Stimulated activated CD4-positive, alpha-beta T cell treated with anti-CD3 and anti-CD28 coated beads, Interleukin-4, amount 100 ng/mL, for 4 hours (primary cell): ENCODE measurements at places on chromosomes 16 and 17.
A peak's percentile ranks its signal among the peaks of the same experiment; 100 is the strongest.

- peak; percentile 38 for DNase-seq
These were observed 663 bp downstream of the CYB5D1 start for GRCh38 chr17:7858522-7858810.

DNA sequence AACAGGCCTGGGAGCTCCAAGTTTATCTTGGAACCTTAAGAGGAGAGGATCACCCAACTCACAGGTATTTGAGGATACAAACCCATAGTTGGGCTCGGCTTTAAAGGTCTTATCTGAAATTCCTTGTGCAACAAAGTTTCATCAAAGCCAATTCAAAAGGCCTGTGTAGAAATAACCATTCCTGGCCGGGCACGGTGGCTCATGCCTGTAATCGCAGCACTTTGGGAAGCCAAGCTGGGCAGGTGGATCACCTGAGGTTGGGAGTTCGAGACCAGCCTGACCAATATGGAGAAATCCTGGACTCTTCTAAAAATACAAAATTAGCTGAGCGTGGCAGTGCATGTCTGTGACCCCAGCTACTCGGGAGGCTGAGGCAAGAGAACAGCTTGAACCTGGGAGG is 28.7 kb downstream of the C16orf54 start:
- DNase-seq: no peak

DNA sequence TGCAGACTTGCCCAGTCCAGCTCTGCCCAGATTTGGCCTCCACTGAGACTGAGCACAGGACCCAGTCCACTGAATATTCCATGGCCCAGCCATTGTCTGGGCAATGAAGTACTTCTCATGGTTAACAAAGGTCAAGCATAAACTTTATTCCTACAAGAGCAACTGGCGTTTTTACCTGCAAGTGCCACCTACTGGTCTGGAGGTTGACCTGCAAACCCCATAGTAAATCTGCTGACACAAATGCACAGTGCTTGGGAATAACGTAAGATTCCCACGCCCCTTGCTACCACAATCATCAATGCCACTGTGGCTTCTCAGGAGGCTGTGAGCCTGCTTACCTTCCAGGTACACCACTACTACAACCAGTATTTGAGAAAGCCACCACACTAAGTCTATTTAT is 170.2 kb downstream of the CEP112 start:
- no peak for DNase-seq

DNA sequence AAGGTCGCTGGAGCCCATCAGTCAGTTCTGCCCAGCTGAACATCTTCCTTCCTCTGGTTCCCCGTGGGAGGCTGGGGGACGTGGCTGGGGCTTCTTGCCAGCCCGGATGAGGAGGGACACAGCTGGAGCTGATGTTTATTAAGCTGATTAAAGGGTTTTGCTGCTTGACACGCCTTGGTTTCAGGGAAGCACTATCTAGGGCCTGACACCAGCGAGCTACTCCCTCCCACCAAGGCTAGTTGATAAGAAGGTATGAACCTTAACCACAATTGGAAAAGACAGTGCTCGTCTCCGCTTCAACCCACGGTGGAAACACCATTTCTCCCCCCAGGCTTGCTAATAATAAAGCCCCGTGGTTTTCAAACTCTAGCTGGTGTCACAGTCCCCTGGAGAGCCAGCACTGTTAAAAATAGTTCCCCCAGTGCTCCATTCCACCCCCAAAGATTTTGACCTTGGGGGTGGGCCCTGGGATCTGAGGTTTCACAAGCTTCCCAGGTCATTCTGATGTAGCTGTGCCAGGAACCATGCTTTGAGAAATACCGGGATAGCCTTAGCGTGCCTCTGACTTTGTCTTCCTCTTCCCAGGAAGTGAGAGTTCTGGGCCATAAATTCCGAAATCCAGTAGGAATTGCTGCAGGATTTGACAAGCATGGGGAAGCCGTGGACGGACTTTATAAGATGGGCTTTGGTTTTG is 5.5 kb downstream of the DHODH start:
- DNase-seq: no peak

- DNase-seq: peak; percentile 31
These were observed 855 bp downstream of the TUFM start for GRCh38 chr16:28845293-28845692.

DNA sequence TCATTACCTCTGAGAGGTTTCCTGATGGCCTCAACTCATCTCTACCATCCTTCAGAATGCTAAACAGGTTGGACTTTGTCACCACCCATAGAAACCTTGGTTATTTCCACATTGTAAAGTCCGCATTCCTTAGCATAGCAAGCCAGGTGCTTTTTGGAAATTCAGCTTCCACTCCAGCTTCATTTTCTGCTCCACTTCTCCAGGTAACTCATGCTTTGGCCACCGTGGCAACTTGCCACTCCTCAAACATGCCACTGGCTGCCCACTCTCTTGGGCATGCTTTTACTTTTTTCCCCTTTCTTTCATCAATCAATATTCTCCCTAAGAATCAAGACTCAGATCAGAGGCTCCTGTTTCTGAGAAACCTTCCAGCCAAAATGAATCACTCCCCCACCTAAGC is 203.3 kb downstream of the CA10 start:
- DNase-seq: no peak

- no peak for DNase-seq
These were observed 3.2 kb upstream of the NLRP1 start for GRCh38 chr17:5587438-5588032.

DNA sequence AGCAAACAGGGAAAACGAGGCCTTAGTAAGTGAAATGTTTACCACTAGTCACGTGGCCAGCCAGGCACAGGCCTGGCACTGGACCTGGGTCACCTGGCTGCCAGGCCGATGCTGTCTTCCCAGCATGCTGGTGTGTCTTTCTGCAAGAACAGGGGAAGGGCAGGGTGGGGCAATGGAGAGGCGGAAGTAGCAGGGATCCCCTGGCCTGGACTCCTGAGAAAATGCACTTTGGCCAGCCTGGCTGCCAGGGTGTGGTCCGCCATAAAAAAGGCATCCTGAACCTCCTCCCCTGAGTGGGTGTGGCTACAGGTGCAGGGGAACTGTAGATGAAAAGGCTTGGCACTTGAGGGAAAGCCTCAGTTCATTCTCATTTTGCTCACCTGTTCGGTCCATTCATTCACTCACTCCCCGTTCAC is 1.0 kb upstream of the ANKRD40CL start:
- no peak for DNase-seq

DNA sequence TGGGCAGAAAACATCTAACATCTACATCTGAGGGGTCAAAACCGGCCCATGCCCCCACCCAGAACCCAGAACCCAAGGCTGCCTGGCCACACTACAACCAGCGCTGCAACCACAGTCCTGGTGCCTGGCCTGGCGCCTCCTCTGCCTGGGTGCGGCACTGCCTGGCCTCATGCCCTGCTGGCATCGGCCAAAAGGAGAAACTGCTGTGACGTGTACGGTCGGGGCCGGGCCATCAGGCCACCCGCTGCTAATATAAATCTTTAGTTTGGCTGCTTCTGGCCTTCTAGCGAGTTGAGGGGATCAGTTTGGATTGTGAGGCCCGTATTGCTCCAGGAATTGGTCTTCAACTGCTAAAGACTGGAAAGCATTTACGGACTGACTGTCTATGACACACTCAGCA is 22.8 kb downstream of the TMEM204 start:
- no peak for DNase-seq

- DNase-seq: no peak
These were observed 4.9 kb downstream of the IQCK start for GRCh38 chr16:19722981-19723380.

GRCh38 chr16:53773150-53773846 is 69.3 kb downstream of the FTO start:
- no peak for DNase-seq

DNA sequence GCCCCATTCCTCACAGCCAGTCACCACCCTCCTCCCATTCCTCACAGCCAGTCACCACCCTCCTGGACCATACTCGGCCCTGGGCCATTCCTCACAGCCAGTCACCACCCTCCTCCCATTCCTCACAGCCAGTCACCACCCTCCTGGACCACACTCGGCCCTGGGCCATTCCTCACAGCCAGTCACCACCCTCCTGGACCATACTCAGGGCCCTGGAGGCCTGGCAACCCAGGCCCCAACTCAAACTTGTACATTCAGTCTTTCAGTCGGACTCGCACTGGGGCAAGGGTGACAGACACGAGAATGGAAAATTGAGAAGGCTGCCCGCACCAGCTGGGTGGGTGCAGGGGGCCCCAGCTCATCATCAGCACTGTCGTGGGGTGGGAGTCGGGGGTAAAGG is 30.4 kb upstream of the FOXK2 start:
- no peak for DNase-seq

DNA sequence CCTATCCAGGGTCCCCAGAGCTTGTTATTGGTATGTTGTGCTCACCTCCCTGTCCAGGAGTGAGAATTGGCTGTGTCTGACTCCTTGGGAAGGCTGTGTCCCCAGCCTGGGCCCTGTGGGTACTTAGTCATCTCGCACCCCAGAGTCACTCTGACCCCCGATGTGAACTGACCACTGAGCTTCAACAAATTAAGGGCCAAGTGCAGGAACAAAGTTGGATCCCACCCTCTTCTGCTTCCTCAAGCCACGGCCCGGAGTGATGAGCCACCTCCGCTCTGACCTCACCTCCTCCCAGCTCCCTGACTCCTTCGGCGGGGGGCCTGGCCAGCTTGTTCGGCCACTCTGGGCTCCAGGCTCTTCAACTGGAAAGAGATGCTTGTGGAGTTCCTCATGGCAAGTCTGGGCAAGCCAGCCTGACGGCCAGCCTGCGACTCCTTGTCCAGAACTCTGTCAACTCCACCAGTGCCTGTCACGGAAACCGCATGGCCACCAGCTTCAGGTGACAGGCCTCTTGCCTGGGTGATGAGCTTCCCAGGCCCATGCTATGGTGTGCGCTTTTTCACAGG is 22.3 kb upstream of the MPRIP start:
- no peak for DNase-seq

DNA sequence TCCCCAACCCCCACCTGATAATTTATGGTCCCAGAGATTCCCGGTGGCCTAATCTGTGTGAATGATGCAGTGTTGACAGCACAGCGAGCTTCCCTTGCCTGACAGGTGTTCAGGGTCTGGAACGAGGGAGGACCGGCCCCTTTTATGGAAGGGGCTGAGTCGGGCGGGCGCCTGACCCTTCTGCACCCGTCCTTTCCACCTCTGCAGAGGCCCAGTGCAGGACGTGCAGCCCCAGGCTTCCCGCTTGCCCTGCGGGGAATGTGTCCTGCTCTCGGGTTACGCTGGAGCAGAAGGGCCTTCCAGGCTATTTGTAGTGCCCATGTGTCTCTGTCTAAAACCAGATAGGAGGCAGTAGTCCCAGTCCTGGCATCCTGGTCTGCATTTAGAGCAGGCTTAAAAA is 16.2 kb downstream of the SMTNL2 start:
- no peak for DNase-seq

DNA sequence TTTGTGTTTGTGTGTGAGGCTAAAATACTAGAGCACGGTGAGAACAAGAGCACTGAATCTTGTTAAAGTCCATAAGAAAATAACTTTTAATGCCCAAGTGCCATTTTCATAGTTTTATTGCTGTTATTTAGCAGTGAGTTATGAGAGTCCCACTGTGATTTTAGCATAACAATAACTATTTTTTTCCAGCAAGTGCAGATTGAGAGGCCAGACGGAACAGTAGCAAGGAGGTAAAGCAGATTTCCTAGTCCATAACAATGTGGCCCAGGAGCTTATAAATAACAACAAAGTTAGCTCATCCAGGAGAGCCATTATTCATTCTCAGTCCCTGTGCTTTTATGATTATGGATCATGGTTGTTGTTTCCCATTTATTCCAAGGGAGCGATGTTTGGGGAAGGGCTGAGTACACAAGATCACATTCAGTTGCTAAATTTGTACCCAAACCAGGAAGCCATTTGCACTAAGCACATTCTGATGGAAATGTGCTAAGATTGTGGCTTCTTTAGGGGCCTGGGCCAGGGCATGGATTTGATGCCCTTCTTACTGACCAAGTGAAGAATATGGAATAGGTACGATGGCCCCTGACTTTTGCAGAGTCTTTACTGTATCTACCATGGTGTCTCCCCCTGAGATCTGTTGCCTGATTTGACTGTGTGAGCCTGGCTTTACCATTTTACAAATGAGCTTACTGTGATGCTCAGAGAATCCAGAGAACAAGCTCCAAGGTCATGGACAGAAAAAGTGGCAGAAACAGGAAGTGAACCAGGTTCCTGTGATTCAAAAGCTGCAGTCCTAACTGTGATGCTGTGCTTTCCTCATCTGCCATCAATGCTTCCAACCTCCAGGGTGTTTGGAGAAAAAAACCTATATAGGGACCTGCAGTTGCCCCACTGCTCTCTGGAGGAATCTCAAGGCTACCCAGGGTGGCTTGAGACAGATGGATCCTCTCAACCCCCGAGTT is 204.7 kb upstream of the HSBP1 start:
- no peak for DNase-seq

DNA sequence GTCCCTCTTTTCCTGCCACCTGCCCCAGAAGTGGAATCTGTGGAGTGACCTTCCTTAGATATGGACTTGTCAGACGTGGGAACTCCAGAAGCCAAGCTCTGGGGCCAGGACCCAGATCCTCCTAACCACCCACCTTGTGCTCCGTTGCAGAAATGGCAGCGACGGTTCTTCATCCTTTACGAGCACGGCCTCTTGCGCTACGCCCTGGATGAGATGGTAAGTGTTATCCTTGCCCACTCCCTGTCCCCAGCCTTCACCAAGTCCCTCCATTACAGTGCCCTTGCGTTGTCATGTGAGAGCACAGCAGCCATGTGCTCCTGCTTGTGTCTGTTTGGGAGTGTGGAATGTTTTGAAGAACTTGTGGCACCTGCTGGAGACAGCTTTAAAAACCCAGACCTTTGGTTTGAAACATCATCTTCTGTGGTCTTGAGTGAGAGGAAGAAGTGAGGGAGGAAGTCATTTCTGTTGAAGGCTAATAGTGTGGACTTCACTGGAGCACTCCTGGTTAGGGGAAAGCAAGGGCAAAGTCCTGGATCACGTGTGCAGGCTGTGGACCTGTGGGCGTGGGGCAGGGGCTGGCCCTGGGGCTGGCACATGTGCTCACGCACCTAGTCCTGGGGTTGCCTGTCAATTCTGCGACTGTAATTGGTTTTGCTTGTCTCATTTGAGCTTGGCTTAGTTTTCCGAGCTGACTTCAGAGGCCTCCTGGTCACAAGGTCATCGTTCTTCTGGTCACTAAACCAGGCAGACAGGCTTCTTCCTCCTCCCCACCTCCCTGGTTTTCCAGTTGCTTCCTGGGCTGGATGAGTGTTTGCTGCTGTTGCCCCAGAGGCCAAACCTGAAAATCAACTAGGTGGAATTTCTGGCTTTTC is 35.8 kb downstream of the MPRIP start:
- no peak for DNase-seq

GRCh38 chr16:15493466-15494180 is 59.2 kb downstream of the BMERB1 start:
- no peak for DNase-seq

DNA sequence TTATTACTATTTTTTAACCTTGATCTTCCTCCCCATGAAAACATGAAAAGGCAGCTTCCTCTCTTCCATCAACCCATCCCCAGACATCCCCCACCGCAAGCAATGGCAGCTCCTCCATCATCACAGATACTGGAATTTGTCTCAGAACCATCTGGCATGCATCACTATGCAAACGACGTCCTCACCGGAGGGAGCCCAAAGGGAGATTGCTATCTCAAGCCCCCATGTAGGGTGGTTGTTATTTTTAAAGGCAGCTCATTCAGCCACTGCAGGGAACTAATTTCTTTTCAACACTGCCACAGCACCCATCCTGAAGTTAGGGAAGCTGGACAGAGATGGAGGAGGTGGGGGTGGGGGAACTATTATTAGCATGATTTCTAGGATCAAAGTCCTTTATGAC is 222.5 kb downstream of the FOXL1 start:
- no peak for DNase-seq

GRCh38 chr17:62573480-62574117 is 53.9 kb upstream of the MRC2 start:
- DNase-seq: no peak

- no peak for DNase-seq
These were observed 45.1 kb upstream of the ABCC11 start for GRCh38 chr16:48292452-48292851.
